ENCODE measurements at places on chromosomes 7 and 10.

DNA sequence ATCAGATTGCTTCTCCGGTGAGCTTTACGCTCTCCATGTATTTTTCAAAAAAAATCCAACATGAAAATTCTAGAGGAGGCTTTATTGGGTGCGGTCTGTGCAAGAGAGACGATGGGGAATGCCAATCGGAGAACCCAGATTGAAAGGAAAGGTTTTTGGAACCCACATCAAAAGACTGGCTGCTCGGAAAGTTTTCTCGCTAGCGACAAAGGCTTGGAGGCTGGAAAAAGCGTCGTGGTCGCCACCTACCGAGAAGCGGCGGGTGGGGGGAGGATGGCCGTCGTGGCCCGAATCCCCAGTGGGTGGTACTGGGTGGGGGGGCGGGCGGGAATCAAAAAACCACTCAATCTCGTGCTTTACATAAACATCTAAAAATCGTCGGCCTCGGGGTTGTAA lies 1.1 kb upstream of the GTF2I start:
- peak; percentile 40 for DNase-seq

- DNase-seq: no peak
These were observed 3.4 kb downstream of the KCNIP2 start for GRCh38 chr10:101840102-101840684.

DNA sequence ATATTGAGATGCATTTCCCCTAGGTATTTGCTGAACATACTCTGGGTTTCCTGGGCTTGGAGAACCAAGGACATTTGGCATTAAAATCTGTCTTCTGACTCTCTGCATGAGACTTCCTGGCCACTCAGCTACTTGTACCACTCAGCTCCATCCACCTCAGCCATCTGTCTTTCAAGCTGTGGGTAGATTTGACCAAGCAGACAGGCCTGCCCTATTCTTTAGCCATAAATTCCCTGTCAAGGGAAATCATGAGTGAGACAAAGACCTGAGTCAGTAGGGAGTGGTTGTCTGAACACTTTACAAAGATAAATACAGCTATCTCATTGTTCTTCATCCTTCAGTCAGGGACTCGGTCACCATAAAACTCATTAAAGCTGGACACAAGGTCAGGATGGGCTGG lies 399.1 kb downstream of the GPAM start:
- no peak for DNase-seq

DNA sequence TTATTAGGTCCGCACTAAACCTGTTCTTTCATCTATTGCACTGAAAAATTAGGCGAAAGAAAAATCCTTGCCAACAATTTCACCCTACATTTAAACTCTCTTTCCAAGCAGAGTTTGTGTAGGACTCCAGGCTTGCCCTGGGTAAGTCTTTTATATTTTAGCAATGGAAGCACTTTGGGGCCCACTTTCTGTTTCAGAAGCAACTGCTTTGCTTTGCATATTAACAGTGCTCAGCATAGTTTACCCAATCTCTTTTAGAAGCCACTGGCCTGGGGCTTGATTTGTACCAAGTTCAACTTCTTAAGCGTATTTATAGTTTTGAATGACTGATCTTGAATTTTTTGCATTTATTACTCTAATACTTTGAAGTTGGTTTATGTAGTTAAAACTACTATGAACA lies 78.8 kb upstream of the MDFIC start:
- DNase-seq: no peak

GRCh38 chr7:48759431-48760080 lies 164.8 kb upstream of the CDC14C start:
- DNase-seq: no peak

DNA sequence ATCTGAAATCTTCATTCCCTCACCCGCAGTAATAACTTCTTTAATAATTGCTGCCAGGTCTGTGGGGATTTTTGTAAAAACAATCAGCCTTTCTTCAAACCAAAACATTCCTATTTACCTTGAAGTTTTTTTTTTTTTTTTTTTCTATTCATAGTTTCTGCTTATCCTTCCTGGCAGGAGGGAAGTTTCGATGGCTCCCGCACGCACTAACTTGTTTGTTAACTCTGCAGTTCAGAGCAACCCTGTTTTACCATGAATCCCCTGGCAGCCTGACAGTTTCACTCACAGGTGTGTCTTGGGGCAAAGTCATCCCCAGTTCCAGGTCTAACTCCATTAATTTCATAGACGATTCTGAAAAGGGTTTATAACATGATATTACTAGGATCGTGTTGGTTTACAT lies 149.3 kb downstream of the KLF6 start:
- no peak for DNase-seq

- DNase-seq: no peak
These were observed 14.1 kb upstream of the BTBD16 start for GRCh38 chr10:122257041-122257440.

DNA sequence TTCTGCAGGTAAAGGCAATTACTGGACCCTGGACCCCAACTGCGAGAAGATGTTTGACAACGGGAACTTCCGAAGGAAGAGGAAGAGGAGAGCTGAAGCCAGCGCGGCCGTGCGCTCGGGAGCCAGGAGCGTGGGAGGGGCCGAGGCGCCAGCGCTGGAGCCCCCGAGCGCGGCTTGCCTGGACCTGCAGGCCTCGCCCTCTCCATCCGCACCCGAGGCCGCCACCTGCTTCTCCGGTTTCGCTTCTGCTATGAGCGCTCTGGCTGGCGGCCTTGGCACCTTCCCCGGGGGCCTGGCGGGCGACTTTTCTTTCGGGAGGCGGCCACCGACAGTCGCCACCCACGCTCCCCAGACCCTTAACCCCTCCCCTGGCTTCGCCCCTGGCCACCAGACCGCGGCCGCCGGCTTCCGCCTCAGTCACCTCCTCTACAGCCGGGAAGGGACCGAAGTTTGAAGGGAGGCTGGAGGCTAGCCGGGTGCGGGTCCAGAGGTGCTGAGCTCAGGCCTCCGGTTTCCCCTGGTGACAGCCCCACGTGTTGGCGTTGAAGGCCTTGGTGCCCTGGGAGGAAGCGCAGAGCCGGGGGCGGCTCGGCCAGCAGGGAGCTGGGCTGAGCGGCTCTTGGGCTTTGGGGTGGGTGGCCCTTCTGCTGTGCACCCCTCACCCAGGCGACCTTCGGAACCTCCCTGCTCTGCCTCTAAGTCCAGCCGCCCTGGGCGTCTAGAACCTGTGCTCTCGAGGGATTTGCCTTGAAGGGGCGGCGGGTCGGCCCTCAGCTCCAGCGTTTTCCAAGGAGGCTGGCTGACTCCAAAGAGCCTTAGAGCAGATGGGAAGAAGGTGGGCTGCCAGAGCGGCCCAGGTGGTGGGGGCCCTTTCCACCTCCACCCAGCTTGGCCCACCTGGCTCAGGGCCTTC lies 1.8 kb downstream of the FOXI2 start:
- DNase-seq: no peak

- DNase-seq: no peak
These were observed 65.6 kb downstream of the RBM33 start for GRCh38 chr7:155710031-155710430.

- DNase-seq: no peak
These were observed 540.7 kb downstream of the MAGI2 start for GRCh38 chr7:78912781-78913180.

GRCh38 chr7:120079704-120080103 lies 193.3 kb upstream of the KCND2 start:
- no peak for DNase-seq

GRCh38 chr7:151126491-151127137 lies 40.3 kb downstream of the AGAP3 start:
- DNase-seq: no peak

GRCh38 chr10:45441239-45442190 lies 67.5 kb downstream of the ALOX5 start:
- no peak for DNase-seq

DNA sequence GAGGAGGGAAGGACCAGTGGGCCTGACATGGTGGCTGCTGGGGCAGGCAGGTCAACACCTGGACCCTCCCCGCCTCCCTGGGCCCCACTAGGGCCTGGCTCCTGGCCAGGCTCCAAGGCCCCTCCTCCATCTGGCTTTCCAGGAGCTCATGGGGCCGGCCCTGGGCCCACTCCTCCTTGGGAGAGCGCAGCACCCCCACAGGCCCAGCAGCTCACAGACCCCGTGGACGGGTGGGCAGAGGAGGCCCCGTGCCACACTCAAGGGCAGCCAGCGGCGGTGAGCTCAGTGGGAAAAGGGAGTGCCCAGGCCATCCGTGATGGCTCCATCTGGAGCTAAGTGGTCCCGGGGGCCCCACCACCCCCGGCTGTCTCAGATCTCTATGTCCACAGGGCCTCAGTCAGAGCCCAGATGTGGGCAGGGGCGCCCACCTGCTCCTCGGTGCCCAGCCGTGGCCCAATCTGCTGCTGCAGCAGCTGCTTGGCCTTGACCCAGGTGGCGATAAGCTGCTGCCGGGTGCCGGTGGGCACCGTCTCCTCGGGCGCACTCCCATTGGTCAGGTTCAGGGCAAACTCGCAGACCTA lies 32.8 kb downstream of the CFAP46 start:
- DNase-seq: no peak

GRCh38 chr7:45136106-45137060 lies 21.2 kb upstream of the RAMP3 start:
- DNase-seq: peak; percentile 40

DNA sequence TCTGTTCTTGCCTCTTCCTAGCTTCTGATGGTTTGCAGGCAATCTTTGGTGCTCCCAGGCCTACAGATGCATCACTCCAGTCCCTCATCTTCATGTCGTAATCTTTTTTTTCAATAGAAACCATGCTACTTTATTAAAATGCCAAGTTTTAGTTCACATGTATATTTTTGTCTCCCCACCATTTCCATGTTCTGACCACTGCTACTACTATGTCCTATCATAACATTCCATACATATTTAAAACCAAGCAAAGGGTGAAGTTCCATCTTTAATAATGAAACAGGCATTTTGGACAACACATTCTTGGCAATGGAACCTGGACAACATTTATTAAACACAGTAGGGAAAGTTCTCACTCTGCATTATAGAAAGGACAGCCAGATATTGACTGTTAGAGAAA lies 58.8 kb downstream of the ZNF518A start:
- DNase-seq: no peak

DNA sequence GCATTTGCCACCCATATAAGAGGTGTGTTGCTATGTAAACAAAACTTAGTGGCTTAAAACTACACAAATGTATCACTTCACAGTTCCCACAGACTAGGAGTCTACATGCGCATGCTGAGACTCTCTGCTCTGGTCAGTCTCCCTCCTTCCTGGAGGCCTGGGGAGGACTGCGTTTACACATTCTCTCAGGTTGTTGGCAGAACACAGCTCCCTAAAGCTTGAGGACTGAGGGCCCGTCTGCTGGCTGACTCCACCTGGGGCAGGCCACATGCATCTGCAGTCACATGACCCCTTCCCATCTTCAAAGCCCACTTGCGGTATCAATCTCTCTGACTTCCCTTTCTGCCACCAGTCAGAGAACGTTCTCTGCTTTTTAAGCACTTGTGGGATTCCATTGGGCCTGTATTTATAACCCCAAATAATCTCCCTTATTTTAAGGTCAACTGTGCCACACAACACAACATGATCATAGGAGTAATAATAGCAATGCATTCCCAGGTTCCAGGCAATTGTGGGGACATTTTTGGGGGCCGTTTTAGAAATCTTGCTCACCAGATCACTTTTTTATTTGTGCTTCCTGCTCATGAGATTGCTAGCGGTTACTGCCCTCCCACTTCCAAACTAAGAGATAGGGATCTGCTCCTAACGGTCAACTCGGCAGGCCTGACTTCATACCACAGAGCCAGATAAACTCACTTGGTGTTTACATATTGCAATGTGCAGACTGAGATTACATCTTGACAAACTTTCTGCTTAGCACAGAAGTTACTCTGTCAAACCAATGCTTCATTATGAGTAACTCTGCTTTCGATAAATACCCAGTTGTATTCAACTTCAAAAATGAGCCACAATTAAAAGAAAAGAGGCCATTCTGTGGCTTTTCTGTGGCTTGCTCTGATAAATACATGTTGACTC lies 96.3 kb downstream of the ALOX5 start:
- DNase-seq: no peak

- DNase-seq: no peak
These were observed 29.1 kb upstream of the CABCOCO1 start for GRCh38 chr10:61633665-61634064.

- DNase-seq: no peak
These were observed 23.1 kb upstream of the ZNF107 start for GRCh38 chr7:64642875-64643274.

DNA sequence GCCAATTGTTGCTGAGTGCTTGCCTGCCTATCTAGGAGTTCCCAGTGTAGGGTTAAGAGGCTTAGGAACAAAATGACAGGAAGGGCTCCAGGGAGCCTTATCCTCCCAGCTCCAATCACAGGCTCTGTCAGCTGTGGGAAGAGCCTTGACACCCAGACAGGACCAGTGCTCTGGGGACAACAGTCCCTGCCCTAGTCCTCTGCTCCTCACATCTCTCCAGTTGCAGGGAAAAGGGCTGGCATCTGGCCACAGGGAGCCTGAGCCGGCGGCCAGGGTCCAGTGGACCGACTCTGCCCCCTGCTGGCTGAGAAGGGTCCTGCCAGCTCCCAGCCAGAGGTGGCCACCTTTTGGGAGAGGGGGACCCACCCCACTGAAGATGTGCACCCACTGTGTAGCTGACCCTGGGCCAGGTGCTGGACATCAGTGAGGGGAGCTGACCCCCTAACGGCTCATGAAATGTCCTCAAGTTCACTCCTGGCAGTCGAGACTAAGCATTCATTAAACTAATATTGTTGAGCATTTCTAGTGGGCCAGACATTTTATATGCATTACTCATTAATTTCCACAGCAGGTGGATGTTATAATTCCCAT lies 17.6 kb downstream of the DNAJB12 start:
- peak; percentile 55 for DNase-seq

DNA sequence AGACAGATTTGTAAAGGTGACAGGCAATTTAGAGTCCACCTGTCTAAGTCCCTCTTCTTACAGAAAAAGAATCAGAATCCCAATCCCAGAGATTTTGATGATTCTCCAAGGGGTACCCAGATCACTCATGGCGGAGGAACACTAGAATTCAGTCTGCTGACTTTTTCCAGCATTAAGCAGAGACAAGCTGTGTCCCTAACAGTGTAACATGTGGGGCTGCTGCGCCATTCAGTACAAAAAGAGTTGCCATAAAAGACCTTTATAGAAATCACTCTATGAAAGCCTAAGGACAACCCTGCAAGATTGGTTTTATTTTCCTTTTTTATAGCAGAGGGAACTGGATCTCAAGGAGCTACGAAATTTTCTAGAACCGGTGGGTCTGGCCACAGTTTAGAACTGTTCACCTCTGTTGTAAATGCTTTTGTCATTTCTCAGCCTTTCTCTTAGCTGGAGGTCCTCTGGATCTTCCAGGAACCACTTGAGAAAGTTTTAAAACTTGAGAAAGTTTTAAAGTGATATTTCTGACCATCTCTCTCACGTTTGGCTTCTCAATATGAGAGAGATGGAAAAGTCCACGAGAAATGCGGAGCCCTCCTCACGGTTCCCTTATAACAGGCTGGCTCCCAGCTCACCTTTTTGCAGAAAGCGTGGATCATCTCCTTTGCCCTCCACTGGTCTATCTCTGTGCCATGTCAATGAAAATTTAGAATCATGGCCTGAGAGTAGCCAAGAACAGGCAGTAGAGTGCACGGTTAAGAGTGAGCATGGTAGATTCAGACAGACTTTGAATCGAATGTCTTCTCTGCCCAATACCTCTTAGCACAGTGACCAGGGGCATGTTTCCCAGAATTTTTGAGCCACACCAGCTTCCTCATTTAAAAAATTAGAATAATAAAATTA lies 826 bp downstream of the GIMAP7 start:
- DNase-seq: no peak

Measured in stimulated activated CD8-positive, alpha-beta memory T cell treated with anti-CD3 and anti-CD28 coated beads, Interleukin-15, amount 100 ng/mL, for 48 hours (primary cell).